Activated CD4-positive, alpha-beta memory T cell treated with anti-CD3 and anti-CD28 coated beads for 36 hours (primary cell): ENCODE measurements at places on chromosomes 11 and 22. TPM values are rescaled to one million over a fixed set of nuclear protein-coding genes. Genes with fewer than 3 reads are reported as not detected.

DNA sequence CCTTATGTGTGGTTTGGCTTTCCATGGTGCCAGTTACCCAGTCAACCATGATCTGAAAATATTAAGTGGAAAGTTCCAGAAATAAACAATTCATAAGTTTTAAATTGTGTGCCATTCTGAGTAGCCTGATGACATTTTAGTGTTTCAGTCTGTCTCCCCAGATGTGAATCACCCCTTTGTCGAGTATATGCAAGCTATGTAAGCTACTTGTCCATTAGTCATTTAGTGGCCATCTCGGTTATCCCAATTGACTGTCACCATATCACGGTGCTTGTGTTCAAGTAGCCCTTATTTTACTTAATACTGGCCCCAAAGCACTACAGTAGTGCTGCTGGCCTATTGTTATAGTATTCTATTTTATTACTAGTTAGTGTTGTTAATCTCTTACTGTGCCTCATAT is 44.9 kb downstream of the ATG16L2 start:
- H3K4me3 ChIP-seq: no peak overlapping the region
- no peaks in the 10 kb centered on the region for H3K36me3 ChIP-seq
- H3K4me1 ChIP-seq: no peaks in the 10 kb centered on the region
- H3K27ac ChIP-seq: no peak overlapping the region
- DNase-seq: no peak

DNA sequence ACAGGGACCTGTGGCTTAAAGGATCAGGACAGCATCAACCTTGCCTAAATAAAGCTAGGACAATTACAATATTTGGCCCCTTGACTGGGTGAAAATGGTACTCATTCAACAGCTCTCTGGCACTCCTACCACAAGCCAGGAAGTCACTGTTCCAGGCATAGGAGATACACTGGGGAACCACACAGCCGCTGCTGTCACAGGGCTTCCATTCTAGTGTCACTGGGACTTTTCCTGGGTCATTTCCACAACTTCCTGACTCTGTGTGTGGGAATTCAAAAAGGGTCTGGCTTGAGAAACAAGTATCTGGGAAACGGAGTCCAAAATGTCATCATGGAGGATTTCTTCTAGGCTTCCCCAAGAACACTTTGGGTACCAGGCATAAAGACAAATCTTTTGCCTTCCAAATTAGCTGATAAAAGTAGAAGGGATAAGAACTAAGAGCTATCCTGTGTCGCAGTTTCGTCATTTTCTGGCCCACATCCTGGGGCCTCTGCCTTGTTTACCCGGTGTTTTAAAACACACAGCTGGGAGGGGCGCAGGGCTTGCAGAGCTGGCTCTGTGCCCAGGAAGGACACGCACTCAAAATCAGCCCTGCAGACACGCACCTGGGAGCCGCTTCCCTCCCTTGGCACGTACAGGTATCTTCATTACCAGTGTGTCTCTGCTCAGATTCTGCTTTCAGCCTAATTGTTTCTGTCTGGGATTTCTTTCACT is 38.0 kb downstream of the TMEM45B start:
- no peaks in the 10 kb centered on the region for H3K27me3 ChIP-seq
- H3K4me1 ChIP-seq: peaks cover 39% of the 10 kb centered on the region
- peak; percentile 82 for DNase-seq
- peak overlapping the region; percentile 86 for H3K27ac ChIP-seq

DNA sequence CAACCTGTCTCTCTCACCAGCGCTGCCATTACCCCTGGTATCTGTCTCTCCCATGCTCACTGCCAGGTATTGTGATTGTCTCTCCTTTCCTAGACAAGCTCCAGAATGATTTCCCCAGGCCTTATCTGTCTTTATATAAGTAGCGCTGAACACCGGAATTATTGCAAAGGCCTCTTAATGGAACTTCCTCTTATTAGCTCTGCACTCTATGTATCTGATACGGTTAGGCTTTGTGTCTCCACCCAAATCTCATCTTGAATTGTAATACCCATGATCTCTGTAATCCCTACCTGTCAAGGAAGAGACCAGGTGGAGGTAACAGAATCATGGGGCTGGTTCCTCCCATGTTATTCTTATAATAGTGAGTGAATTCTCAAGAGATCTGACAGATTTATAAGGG is 39.3 kb downstream of the DDI1 start:
- H3K4me1 ChIP-seq: no peaks in the 10 kb centered on the region
- no peak overlapping the region for H3K4me3 ChIP-seq
- H3K27ac ChIP-seq: no peak overlapping the region
- no peaks in the 10 kb centered on the region for H3K27me3 ChIP-seq

Gene CNIH2
- 0.39 TPM for total RNA-seq

GRCh38 chr11:14290422-14290821 is 68.6 kb downstream of the RRAS2 start:
- H3K27me3 ChIP-seq: no peaks in the 10 kb centered on the region
- H3K27ac ChIP-seq: no peak overlapping the region
- DNase-seq: no peak
- peaks cover 25% of the 10 kb centered on the region for H3K36me3 ChIP-seq
- peaks cover 9% of the 10 kb centered on the region for H3K4me1 ChIP-seq

GRCh38 chr22:20243176-20243536 is 25.0 kb downstream of the RTN4R start:
- H3K4me1 ChIP-seq: peaks cover 42% of the 10 kb centered on the region
- no peaks in the 10 kb centered on the region for H3K36me3 ChIP-seq
- no peaks in the 10 kb centered on the region for H3K27me3 ChIP-seq
- DNase-seq: no peak

Gene TMEM225
- not detected for total RNA-seq
